ENCODE measurements at places on chromosomes 2 and 18.

- DNase-seq = no peak
These were observed 673.8 kb downstream of the ARHGAP15 start for GRCh38 chr2:143802871-143803650.

- DNase-seq = peak; percentile 31
These were observed 413.6 kb upstream of the ID2 start for GRCh38 chr2:8268172-8268783.

DNA sequence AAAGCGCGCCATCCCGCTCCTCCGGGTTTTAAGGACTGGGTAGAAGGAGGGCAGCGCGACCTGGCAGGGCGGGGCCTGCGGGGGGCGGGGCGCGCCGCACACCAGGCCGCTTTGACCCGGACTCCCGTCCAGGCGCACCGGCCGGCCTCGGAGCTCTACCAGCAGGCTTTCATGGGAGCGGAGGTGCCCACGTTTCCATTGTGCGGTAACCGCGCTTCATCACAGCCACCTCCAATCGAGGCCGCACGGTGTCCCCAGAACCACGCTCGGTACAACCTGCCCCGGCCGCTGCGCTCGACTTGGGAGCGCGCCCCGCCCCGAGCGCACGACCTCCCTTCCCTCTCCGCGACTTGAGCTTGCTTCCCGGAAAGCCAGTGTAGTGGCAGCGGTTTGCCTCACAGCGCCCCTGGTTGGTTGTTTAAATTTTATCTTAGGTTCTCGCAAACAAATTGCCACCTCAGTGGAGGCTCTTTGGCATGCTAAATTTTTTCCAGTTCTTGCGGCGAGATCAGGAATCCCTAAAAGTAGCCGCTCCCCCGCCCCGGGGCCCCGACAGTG is 280 bp upstream of the CYP1B1 start:
- no peak for DNase-seq

DNA sequence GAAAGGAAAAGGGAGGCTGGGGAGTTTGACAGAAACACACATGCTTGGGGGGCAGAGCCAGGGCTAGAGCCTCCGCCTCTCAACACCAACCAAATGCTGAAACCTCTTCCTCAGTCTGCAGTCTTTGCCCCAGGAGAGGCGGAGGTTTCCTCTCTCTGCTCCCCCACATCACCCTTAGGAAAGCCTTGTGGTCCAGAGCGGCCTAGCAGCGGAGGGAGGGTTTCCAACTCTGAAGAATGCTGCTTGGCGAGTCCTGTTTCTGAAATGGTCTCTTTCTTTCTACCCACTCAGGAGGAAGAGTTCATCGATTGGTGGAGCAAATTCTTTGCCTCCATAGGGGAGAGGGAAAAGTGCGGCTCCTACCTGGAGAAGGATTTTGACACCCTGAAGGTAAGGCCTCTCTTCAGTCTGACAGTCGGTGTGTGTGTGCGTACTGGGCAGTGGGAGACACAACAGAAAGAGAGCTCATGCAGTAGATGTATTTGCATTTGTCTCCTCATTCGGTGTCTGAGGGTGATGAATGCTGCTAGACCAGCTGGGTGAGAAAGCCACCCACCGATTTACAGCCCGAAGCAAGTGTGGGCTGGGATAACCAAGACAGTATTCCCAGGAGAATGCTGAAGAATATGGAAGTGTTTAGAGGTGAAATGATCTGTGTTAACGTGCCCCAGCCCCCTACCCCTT is 190.5 kb downstream of the DYSF start:
- DNase-seq = no peak

DNA sequence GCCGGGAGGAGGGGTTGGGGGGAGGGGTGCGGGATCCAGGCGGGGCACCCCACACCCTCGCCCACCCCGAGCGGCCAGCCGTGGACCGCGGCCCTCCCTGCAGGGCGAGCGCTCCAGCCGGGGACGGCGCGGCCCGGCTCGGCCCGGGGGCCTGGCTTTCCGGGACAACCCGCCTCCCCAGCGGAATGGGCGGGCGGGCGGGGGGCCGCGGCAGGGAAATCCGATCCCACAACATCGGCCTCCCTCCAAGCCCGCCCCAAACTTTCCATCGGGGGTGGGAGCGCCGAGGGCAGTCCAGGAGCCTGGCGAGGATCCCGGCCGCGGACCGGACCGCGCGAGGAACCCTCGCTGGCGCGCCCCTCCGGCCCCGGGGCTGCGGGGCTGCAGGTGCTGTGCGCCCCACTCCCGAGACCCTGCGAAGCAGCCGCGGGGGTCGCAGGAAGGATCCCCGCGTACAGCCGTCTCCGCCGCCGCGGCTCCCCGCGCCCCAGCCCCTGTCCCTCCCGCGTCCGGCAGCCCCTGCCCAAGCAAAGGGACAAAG is 529 bp downstream of the SEMA4C start:
- no peak for DNase-seq

DNA sequence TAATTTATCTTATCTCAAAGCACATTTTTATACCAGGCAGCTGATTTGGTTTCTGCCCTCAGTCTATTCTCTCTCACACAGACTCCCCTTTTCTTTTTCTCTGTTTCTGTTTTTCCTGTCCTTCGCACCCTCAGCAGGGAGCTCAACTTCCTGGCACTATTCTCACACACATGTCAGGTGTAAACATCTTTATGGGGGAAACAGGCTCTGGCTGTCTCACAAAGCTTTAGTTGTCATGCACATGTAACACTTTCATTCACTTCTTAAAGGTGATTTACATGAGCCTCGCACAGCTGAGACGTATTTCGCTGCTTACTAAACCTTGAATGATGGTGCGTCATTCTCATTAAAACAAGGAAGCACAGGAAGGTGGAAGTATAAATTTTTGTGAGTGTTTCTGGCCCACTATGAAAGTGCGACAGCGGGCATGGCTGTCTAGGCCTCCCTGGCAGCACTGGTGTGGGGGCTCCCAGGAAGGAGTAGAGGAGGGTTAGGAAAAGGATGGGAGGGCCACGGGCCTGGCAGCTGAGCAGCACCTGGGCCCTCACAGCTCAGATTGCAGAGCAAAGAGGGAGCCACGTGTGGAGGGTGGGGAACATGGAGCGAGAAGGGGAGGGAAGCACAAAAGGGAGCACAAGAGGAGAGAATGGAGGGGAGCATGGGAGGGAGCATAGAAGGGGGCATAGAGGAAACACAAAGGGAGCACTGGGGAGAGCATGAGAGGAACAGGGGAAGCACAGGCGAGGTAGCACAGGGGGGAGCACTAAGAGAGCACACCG is 46.2 kb upstream of the SNTG2 start:
- DNase-seq = no peak

DNA sequence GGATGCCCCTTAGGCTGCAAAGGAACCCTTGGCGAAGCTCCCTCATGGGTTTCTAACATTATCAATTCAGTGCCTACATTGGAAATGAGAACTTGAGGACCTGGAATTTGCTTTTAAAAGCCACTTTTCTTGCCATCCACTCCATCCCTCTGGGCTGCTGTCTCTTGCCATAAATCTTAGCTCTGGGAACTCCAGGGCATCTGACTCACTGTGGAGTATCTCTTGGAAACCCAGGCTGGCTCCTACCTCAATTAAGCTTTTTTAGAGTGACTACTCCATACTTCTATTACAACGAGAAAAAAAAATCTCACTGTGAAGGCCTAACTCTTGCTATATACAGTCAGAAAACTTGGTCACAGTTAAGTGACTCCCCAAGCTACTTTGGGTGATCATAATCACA is 227.2 kb upstream of the SETBP1 start:
- no peak for DNase-seq

DNA sequence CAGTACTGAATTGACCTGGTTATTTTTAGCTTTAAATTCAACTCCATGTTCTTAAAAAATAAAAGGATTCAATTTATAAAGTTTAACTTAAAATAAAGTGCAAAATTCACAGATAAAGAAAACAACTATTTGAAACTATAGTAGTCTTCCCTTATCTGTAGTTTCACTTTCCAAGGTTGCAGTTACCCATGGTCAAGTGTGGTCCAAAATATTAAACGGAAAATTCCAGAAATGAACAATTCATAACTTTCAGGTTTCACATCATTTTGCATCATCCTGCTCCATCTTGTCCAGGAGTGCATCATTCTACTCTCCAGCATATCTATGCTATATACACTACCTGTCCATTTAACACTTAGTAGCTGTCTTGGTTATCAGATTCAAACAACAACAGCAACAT is 54.5 kb upstream of the ZNF804A start:
- no peak for DNase-seq

GRCh38 chr2:134926231-134926931 is 7.8 kb downstream of the CCNT2 start:
- DNase-seq = no peak

DNA sequence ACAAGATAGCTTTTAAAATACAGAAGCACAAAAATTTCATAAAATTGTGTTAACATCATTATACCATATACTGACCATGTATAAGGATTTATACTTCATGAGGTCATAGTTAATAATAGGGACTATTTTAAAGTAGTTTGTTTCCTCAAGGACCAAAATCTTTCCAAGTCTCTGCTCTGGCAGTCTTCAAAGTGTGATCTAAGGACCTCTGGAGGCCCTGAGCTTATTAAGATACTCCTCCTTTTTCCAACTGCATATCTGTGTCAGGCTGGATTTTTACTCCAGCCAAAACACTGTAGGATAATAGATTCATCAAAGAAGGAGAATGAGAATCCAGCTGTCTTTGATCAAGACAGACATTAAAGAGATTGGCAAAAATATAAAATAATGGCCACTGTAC is 1.7 kb upstream of the SCYGR2 start:
- DNase-seq = no peak

GRCh38 chr2:171407030-171407675 is 26.6 kb downstream of the METTL8 start:
- DNase-seq = no peak

GRCh38 chr2:64477037-64477436 is 23.1 kb downstream of the LGALSL start:
- DNase-seq = no peak

- DNase-seq = no peak
These were observed 7.1 kb downstream of the THAP4 start for GRCh38 chr2:241629762-241630435.

GRCh38 chr2:191620144-191620543 is 57.8 kb upstream of the NABP1 start:
- DNase-seq = no peak

- no peak for DNase-seq
These were observed 18.9 kb downstream of the TRABD2A start for GRCh38 chr2:84862006-84862405.

DNA sequence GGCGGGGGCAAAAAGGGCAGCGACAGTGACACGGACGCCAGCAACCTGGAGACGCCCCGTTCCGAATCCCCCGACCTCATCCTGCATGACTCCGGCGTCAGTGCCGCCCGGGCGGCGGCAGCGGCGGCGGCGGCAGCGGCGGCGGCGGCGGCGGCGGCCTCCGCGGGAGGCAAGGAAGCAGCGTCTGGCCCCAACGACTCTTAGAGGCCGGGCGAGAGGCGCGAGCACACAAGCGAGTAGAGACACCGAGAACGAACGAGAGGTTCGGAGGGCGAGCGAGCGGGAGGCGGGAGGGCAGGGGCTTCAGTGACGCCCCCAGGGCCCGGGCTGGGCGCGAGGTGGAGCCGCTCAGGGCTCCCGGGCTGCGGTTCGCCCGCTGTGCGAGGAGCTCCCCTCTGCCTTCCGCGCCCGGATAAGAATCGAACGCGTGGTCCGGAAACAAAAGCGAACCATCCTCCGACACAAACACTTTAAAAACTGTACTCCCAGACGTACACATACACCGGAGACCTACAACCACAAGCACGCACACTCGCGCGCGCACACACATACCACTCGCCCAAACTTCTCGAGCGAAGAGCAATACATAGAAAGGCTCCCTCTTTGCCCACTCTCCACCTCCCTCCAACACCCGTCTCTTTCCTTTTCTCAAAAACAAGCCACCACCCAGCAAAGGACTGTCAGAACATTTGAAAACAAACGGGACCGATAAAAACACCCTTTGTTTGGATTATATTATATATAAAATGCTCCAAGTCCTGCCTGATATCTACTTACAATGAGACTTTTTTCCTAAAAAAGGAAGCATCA is 2.8 kb downstream of the SP9 start:
- no peak for DNase-seq

DNA sequence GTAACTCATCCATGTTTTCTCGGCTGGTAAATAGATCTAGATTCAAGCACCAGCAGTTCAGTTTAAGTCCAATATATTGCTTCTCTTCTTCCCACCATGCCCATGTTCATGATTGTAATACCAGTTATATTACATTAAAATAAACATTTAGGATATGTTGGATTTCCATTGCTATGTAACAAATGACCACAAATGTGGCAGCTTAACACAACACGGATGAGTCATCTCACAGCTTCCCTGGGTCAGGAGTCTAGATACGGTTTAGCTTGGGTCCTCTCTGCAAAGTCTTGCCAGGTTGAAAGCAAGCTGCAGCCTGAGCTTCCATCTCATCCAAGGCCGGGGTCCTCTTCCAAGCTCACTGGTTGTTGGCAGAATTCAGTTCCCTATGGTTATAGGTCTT is 39.4 kb upstream of the SMAD2 start:
- no peak for DNase-seq

- DNase-seq = no peak
These were observed 306.7 kb upstream of the POU3F3 start for GRCh38 chr2:104547221-104547620.

- DNase-seq = no peak
These were observed 8.2 kb downstream of the CDH2 start for GRCh38 chr18:28168725-28169124.

- DNase-seq = no peak
These were observed 18.6 kb downstream of the LONRF2 start for GRCh38 chr2:100303744-100304143.

- no peak for DNase-seq
These were observed 10.4 kb upstream of the DOCK10 start for GRCh38 chr2:225052703-225053102.

- DNase-seq = no peak
These were observed 6.3 kb downstream of the RNU4ATAC start for GRCh38 chr2:121536850-121537557.

GRCh38 chr2:236768393-236769140 is 198.9 kb downstream of the ACKR3 start:
- no peak for DNase-seq

DNA sequence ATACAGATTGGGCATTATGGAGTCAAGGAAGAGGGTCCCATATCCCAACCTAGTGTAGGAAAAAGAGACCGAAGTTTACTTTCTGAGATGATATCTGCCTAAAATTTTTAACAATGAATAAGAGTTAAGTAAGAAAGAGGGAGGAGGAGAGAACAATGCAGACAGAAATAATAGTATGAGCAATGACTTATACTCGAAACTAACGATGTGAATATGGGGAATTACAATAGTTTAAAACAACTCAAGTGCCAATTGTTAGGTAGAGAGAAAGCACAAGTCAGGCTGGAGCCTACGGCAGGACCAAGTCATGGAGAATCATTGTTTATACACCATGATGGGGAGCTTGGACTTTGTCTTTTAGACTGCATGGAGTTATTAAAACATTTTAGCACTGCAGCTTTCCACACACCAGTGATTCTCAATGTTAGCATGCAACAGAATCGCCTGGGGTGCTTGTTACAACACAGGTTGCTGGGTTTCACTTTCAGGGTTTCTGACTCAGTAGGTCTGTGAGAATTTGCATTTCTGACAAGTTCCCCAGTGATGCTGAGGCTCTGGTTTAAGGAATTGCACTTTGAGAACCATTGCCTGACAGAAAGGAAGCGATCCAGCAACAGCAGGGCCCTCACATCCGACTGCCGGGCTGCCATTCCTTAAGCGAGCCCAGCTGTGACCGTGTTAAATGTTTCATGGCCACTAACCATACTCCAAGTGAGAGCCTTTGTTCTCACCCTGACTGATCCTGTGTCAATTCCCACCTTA is 511.2 kb downstream of the DCDC2C start:
- no peak for DNase-seq

GRCh38 chr2:46387886-46388515 is 90.8 kb downstream of the EPAS1 start:
- no peak for DNase-seq

All from posterior cingulate gyrus (tissue), 11 donors.